ENCODE measurements at places on chromosomes 7 and 10.

DNA sequence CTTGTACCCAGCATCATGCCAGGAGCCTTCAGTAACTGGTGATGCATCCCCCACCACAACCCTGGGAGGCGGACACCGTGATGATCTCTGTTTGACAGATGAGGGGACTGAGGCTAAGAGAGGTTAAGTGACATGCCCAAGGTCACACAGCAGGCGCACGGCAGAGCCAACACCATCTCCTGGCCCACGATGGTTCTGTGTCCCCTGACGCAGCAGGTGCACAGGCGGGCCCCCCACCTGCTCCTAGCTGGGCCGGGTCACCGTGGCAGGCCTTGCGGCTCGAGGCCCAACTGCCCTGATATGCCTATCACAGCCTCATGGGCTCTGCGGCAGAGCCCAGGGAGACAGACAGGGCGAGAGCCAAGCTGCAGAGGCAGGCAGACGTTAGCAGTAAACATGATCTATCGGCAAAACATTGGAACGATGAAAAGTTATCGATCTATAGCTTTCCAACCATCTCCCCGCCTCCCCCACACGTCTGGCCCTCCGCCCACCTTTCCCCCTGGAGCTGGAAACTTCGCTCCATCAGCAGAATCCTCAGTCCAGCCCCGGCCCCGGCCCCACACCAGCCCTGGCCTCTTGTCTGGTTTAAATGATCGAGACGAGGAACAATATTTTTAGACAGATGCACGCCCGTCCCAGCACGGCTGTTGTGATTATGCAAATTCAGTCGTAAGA, 65.9 kb downstream of the ELFN1 start:
- no peak overlapping the region for H3K4me3 ChIP-seq
- no peak for DNase-seq
- H3K36me3 ChIP-seq: no peaks in the 10 kb centered on the region
- H3K27me3 ChIP-seq: peaks cover 45% of the 10 kb centered on the region
- H3K27ac ChIP-seq: no peak overlapping the region

- DNase-seq: no peak
- no peaks in the 10 kb centered on the region for H3K27me3 ChIP-seq
- peak overlapping the region; percentile 90 for H3K27ac ChIP-seq
- no peak overlapping the region for H3K4me3 ChIP-seq
Observed at GRCh38 chr10:93462881-93463280, 19.3 kb downstream of the MYOF start.

- H3K4me1 ChIP-seq: peaks cover 29% of the 10 kb centered on the region
- no peak for DNase-seq
- no peaks in the 10 kb centered on the region for H3K36me3 ChIP-seq
Observed at GRCh38 chr7:151819866-151820265, 57.0 kb downstream of the PRKAG2 start.

DNA sequence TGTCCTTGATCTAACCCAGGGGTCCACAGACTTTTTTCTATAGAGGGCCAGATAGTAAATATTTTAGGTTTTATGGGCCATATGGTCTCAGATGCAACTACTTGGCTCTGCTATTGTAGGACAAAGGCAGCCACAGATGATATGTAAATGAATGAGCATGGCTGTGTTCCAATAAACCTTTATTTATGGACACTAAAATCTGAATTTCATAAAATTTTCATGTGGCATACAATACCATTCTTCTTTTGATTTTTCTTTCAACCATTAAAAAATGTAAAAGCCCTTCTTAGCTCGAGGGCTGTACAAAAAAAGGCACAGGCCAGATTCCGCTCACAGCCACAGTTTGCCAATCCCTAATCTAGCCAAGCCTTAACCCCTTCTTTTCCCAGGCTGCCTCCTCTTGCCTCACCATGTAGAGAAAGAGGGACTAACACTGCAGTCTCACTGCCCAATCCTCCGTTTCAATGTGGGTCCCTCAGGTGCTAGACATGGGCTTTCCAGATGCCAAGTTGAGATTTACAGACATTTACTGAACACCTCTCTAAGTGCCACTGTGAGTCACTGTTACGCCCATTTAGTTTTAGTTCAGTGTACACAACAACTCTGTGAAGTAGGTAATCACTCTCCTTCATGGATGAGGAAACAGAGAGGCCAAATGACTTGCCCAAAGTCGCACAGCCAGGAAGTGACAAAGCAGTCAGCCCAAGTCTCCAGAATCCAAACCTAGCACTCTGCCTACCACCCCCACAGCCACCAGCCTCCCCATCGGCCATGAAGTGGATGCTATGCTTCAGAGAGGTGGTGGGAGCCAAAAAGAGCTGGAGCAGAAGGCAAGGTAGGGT, 132.6 kb upstream of the PDLIM1 start:
- H3K36me3 ChIP-seq: peaks cover 11% of the 10 kb centered on the region
- no peak overlapping the region for H3K4me3 ChIP-seq
- H3K27ac ChIP-seq: peak overlapping the region; percentile 29
- H3K27me3 ChIP-seq: no peaks in the 10 kb centered on the region
- DNase-seq: no peak
- H3K4me1 ChIP-seq: peaks cover 3% of the 10 kb centered on the region

GRCh38 chr7:40717242-40717641, 582.4 kb downstream of the SUGCT start:
- H3K27me3 ChIP-seq: no peaks in the 10 kb centered on the region
- peak; percentile 84 for DNase-seq
- no peak overlapping the region for H3K27ac ChIP-seq

DNA sequence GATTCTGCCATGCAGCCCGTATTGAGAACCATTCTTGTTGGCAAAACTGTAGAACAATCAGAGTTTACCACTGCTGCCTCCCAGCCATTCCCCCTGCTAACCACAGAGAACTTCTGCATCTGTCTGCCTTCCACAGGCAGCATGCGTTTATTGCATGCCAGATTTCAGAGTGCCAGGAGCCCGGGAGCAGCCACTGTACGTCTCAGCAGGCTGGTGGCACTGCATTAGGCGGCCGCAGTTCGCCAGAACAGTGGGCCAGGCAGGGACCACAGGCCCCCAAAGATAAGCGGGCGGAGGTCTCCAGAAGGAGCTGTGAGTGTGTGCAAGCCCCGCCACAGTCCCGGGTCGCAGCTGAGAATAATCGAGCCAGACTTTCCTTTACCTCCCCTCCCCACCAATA, 31.8 kb downstream of the ZNF467 start:
- no peaks in the 10 kb centered on the region for H3K36me3 ChIP-seq
- no peak for DNase-seq
- H3K4me3 ChIP-seq: peak overlapping the region; percentile 33
- H3K4me1 ChIP-seq: peaks cover 10% of the 10 kb centered on the region
- no peak overlapping the region for H3K27ac ChIP-seq

DNA sequence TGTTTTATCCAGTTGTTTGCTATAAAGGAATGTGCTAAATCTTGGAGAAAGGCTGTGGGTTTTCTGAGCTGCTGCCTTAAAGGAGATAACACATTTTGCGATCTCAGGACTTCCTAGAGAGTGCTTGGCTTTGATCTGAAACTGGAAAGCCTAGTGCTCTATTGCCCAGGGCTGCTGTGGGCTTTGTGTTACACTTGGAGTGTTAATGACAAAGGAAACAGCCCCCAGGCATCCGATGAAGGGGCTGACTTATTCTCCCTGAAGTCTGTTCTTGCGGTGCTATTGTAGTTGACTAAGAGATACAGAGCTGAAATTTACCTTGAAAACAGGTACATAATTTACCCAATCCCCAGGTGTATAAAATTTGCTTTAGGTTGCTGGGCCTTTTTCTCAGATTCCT, 74.5 kb downstream of the SND1 start:
- peaks cover 4% of the 10 kb centered on the region for H3K4me1 ChIP-seq
- peaks cover 41% of the 10 kb centered on the region for H3K36me3 ChIP-seq
- no peak overlapping the region for H3K27ac ChIP-seq
- H3K27me3 ChIP-seq: no peaks in the 10 kb centered on the region

DNA sequence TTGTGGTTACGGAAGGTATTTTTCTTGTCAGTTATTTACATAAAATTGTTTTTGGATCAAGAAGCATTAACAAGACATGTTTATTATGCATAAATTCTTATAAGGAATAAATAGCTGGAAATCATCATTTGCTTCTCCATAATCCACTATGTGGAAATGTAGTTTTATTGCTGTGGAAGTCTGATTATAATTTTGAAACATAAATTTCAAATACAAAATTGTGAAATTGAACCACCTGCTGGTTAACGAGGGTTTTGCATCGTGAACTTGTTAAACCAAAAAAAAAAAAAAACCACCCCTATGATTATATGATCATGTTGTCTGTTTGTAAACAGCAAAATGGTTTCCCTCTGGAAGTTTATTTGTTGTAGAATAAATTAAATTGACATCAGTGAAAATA, 25.9 kb downstream of the ABRAXAS2 start:
- H3K4me3 ChIP-seq: no peak overlapping the region
- H3K27ac ChIP-seq: no peak overlapping the region

DNA sequence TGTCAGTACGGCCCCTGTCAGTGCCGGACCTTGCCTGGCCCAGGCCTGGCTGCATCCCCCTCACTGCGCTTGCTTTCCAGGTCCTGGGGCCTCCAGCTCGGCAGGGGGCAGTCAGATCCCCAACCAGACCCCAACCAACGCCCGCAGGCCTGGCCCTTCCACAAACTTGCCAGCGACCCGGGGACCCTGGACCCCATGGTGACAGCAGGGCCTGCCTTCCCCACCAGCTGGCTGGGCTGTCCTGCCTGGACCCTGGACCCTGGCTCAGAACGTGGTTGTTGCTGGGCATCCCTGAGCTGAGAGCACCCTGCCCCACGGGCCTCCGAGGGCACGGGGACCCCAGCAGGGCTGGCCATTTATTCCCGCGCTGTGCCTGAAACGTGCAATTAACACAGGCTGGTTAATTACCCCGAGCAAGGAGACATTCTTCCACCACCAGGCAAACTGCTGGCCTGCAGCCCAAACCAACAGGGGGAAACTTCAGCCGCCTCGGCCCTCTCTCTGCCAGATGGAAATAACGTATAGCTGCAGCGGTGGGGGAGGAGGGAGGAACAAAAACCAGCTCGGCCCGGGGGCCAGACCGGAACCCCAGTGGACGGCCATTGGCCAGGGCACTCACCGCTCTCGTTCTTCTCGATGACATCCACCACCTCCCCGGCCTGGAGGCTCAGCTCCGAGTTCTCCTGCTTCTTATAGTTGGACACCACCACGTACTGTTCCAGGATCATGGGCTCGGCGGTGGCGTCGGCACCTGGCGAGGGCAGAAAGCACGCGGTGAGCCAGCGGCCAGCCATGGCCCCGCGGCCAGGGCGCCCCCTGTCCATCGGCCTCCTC, 167.1 kb downstream of the NEURL1 start:
- H3K27me3 ChIP-seq: no peaks in the 10 kb centered on the region
- peak overlapping the region; percentile 57 for H3K4me3 ChIP-seq
- no peak for DNase-seq
- H3K27ac ChIP-seq: peak overlapping the region; percentile 92
- H3K36me3 ChIP-seq: peaks cover 16% of the 10 kb centered on the region
- H3K4me1 ChIP-seq: peaks cover 56% of the 10 kb centered on the region

- no peaks in the 10 kb centered on the region for H3K36me3 ChIP-seq
- no peak for DNase-seq
- peaks cover 45% of the 10 kb centered on the region for H3K4me1 ChIP-seq
- H3K27me3 ChIP-seq: no peaks in the 10 kb centered on the region
Observed at GRCh38 chr7:2619116-2619515, 12.7 kb upstream of the TTYH3 start.

DNA sequence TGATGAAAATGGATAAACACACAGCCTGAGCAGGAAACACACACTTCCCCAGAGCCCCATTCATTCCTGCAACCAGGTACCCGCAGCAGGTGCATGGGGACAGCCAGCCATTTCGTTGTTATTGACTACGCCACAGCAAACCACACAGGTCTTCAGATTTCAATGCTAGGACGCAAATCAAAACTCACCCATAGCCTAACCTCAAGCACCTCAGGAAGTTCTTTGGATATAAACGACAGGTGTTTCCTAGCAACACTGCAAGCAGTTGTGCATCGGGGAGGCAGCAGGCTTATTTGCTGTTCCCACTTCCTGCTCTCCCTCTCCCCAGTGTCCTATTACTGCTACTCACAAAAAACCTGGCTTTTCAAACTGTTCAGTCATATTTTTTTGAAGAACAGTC, 176.5 kb upstream of the FRMD4A start:
- H3K4me1 ChIP-seq: no peaks in the 10 kb centered on the region
- no peaks in the 10 kb centered on the region for H3K36me3 ChIP-seq
- H3K27me3 ChIP-seq: no peaks in the 10 kb centered on the region

DNA sequence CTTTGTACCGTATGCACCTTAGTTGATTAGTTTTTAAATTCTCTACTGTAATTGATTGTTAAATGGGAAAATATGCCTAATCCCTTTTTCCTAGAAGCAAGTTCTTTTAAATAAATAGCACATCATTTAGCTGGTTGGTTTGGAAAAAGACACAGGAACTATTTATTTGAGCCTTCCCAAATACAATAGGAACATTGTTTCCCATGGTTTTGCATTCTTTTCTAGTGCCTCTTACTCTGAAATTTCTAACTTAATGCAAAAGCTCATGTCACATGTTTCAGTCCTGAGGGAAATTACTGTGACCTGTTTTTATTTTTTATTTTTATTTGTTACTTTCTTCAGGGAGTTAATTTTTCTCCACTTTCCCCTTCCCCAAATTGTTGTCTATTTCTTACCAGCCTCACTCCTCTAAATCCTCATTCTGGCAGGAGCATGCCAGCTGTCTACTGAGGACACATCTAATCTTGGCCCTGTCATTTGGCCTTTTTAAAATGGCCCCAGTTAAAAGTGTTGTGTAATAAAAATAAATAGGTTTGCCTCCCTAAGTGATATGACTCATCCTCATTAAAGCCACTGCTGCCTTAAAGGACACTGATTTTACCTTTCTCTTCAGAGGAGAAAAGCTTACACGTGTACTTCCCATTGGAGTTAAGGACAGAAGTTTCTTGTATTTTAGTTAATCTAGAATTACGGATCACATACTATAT, 94.5 kb downstream of the PPP1R3A start:
- no peaks in the 10 kb centered on the region for H3K36me3 ChIP-seq
- no peak overlapping the region for H3K27ac ChIP-seq
- H3K4me3 ChIP-seq: no peak overlapping the region
- H3K27me3 ChIP-seq: no peaks in the 10 kb centered on the region

DNA sequence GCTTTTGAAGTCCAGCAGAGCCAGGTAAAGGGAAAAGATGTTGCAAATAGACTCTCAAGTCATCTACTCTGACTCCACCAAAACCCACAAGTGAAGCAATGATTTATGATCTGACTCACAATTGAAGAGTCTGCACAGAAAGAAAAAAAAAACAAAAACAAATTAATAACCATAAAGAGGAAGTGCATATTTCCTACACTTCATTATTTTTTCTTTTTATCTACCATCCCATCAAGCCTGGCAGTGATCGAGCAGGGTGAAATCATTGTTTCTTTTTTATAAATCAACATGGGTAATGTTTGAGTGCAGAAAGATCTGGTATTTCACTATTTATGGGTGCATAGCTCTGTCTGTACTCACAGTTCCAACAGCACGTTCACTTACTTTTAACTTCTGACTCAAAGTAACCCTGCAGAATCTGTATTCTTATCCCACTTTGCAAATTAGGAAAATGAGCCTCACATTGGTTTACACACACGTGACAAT, 829.0 kb downstream of the TNS3 start:
- H3K36me3 ChIP-seq: no peaks in the 10 kb centered on the region
- no peak overlapping the region for H3K4me3 ChIP-seq
- no peak overlapping the region for H3K27ac ChIP-seq
- DNase-seq: no peak
- H3K4me1 ChIP-seq: peaks cover 3% of the 10 kb centered on the region

DNA sequence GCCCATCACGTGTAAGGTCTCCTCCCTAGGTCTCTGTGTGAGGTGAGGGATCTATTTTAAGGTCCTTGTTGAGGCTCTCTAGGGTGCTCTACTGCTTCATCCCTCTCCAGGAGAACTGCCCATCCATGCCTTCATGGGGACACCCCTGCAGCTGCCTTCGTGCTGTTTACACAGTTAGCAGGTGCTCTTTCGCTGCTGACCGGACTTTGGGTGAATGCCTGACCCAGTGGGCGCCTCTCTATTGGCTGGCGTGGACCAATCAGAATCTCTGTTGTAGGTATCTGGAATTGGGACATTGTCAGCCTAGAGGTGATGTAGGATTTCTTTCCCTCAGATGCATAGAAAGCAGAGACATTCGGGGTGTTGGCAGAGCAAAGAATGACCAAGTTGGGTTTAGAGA, 38.7 kb upstream of the HMX3 start:
- DNase-seq: no peak
- no peaks in the 10 kb centered on the region for H3K36me3 ChIP-seq
